ENCODE measurements at places on chromosomes 2 and 18. TPM values are rescaled to one million over a fixed set of nuclear protein-coding genes. Genes with fewer than 3 reads are reported as not detected.

NPHP1 gene
- 9.2 TPM for total RNA-seq

ADGRF3 gene
- not detected for total RNA-seq

CRACDL gene
- total RNA-seq: 0.94 TPM

SERPINB10 gene
- not detected for total RNA-seq

HOXD1 gene
- 0.13 TPM for total RNA-seq

- no peaks in the 10 kb centered on the region for H3K4me1 ChIP-seq
- H3K27me3 ChIP-seq: no peaks in the 10 kb centered on the region
- no peak overlapping the region for H3K27ac ChIP-seq
- ATAC-seq: no peak
- H3K36me3 ChIP-seq: no peaks in the 10 kb centered on the region
Measured at GRCh38 chr18:63454497-63454896, 22.3 kb upstream of the SERPINB5 start.

DNA sequence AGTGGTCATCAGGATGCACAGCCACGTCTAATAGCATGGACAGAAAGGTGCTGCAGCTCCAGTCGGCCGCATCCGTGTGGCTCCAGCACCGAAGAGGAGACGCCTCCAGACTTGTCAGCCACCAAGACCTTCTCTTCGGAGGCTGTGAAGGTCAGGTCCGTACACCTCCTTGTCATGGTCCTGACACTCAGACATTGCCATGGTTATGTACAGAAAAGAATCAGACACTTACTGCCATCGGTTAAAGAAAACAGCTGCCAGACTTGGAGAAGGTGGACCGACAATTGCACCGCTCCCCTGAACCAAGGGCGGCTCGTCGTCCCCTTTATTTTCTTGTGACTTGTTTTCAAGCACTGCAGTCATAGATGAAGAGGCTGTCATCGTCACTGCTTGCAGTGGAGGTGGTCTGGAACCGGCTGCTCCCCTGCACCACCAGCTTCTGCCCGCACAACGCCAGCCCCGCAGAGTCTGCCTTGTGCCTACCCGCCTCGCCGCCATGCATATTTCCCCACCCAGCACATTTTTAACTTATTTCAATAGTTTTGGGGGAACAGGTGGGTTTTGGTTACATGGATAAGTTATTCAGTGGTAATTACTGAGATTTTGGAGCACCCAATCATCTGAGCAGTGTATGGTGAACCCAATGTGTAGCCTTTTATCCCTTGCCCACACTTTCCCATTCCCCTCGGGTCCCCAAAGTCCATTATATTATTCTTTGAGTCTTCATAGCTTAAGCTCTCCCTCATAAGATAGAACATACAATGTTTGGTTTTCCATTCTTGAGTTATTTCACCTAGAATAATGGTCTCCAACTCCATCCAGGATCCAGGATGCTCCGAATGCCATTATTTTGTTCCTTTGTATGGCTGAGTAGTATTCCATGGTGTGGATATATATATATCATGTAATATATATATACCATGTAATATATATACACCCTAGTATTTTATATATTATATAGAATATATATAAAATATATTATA lies 18.1 kb downstream of the FBXO48 start:
- no peaks in the 10 kb centered on the region for H3K27me3 ChIP-seq
- H3K36me3 ChIP-seq: no peaks in the 10 kb centered on the region
- H3K27ac ChIP-seq: no peak overlapping the region

GRCh38 chr18:59065684-59066083 lies 74.0 kb upstream of the SEC11C start:
- H3K4me1 ChIP-seq: no peaks in the 10 kb centered on the region
- no peak overlapping the region for H3K4me3 ChIP-seq
- no peaks in the 10 kb centered on the region for H3K36me3 ChIP-seq
- H3K27me3 ChIP-seq: no peaks in the 10 kb centered on the region
- no peak for ATAC-seq
- no peak overlapping the region for H3K27ac ChIP-seq

GRCh38 chr2:1068822-1069221 lies 118.2 kb downstream of the SNTG2 start:
- no peak overlapping the region for H3K4me3 ChIP-seq
- peaks cover 12% of the 10 kb centered on the region for H3K27me3 ChIP-seq
- ATAC-seq: no peak
- no peaks in the 10 kb centered on the region for H3K4me1 ChIP-seq
- H3K27ac ChIP-seq: no peak overlapping the region

- H3K36me3 ChIP-seq: no peaks in the 10 kb centered on the region
- H3K27ac ChIP-seq: no peak overlapping the region
- H3K4me1 ChIP-seq: no peaks in the 10 kb centered on the region
- H3K4me3 ChIP-seq: no peak overlapping the region
Measured at GRCh38 chr2:206521612-206522011, 78.3 kb downstream of the ADAM23 start.

GRCh38 chr2:85971366-85971765 lies 82.6 kb upstream of the ST3GAL5 start:
- no peak overlapping the region for H3K4me3 ChIP-seq
- no peak for ATAC-seq
- no peaks in the 10 kb centered on the region for H3K4me1 ChIP-seq

DNA sequence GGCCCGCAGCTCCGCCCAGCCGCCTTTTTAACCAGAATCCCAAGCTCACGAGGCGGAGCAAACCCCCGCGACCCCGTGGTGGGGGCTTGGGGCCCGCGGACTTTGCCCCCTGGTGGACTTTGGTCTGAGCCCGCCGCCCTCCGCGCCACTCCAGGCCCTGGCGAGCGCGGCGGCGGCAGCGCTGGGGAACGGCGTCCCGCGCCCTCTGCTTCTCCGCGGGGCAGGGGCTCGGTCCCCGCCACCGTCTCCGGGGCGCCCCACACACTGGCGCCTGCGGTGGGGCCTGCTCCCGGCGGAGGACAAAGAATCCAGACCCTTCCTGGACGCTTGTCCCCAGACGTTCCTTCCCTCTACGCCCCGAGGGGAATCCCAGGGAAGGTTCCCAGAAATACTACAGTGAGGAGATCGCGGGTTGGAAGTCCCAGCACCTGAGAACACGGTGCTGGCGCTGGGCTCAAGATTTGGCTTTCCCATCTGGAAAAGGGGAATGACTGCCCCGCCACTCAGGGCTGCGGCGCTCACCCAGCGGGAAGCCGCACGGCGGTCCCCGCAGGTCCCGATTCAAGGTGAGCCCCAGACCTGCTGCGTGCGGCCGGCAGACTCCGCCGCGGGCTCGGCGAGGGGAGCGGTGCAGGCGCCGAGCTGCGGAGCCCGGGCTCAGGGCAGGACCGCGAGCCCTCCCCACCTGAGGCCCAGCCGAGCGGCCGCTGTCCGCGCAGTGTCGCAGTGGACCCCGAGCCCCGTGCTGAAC lies at the start of gene HAAO:
Gene HAAO, minus strand, starts transcription at position 1 of the 751 bp plus-strand sequence. CDS start 47 bp downstream, outside the sequence.
- no peaks in the 10 kb centered on the region for H3K4me1 ChIP-seq
- peak within 1 kb of the TSS; percentile 61 for H3K4me3 ChIP-seq
- ATAC-seq: peak; percentile 69
- peak within 1 kb of the TSS; percentile 87 for H3K27ac ChIP-seq

- H3K4me1 ChIP-seq: peaks cover 41% of the 10 kb centered on the region
- no peak overlapping the region for H3K27ac ChIP-seq
- H3K4me3 ChIP-seq: no peak overlapping the region
- ATAC-seq: no peak
Measured at GRCh38 chr2:64401529-64401880, 52.5 kb upstream of the LGALSL start.

DNA sequence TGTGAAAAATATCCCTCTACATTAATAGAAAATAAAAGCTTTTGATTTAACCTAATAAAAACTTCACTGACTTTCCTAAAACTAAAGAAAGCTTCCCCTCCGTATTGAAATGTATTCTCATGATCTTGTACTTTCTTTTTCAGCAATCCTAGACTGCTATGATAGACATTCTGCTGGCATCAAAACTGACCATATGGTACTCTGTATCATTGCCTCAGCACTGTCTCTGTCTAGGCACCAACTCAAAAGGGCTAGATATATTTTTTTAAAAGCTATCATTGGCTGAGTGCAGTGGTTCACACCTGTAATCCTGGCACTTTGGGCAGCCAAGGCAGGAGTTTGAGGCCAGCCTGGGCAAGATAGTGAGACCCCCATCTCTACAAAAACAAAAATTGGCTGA lies 32.9 kb downstream of the CDKL4 start:
- H3K4me3 ChIP-seq: no peak overlapping the region
- ATAC-seq: no peak
- no peaks in the 10 kb centered on the region for H3K27me3 ChIP-seq

DNA sequence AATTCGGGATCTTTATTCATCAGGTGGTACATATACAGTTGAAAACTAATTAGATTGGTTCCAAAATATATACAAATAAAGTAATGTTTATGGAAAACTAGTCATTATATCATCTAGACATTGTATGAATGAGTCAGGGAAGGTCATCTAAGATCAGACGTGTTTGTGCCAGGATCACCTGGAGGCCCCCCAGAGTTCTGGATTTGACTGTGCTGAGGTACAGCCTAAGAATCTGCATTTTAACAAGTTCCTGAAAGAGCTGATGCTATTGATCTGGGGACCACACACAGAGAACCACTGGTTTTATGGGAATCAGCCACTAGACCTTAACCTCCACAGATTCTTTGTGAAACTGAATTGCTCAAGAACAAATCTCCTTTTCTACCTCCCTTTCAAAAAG lies 43.2 kb downstream of the PARD6G start:
- H3K27me3 ChIP-seq: no peaks in the 10 kb centered on the region
- no peak for ATAC-seq
- H3K4me1 ChIP-seq: no peaks in the 10 kb centered on the region
- H3K27ac ChIP-seq: no peak overlapping the region

DNA sequence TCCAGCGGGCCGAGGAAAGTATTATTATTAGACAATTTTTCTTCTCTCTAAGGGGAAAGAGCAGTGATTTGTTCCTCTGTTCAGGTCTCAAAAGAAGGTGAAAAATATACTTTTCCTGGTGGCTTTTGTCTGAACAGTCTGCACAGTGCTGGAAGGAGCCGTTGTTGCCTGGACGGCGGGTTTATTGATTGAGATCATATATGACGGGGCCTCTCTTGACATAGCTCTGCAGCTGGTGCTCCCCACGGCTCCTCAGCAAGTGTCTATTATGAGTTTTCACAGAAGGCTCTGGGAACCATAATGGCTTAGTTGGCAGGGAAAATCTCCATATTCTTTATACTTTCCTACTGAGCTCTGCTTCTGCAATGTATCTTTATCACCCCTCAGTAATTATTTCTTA lies 42.9 kb downstream of the FSHR start:
- H3K36me3 ChIP-seq: no peaks in the 10 kb centered on the region
- H3K4me1 ChIP-seq: no peaks in the 10 kb centered on the region
- no peak overlapping the region for H3K4me3 ChIP-seq
- H3K27ac ChIP-seq: no peak overlapping the region
- no peak for ATAC-seq

GRCh38 chr2:3267869-3268704 lies 109.5 kb downstream of the EIPR1 start:
- H3K27me3 ChIP-seq: no peaks in the 10 kb centered on the region
- no peak overlapping the region for H3K27ac ChIP-seq
- H3K36me3 ChIP-seq: peaks cover 3% of the 10 kb centered on the region
- no peaks in the 10 kb centered on the region for H3K4me1 ChIP-seq

- no peak for ATAC-seq
- H3K36me3 ChIP-seq: no peaks in the 10 kb centered on the region
- H3K27me3 ChIP-seq: no peaks in the 10 kb centered on the region
Measured at GRCh38 chr18:32379891-32380290, 90.8 kb downstream of the GAREM1 start.

DNA sequence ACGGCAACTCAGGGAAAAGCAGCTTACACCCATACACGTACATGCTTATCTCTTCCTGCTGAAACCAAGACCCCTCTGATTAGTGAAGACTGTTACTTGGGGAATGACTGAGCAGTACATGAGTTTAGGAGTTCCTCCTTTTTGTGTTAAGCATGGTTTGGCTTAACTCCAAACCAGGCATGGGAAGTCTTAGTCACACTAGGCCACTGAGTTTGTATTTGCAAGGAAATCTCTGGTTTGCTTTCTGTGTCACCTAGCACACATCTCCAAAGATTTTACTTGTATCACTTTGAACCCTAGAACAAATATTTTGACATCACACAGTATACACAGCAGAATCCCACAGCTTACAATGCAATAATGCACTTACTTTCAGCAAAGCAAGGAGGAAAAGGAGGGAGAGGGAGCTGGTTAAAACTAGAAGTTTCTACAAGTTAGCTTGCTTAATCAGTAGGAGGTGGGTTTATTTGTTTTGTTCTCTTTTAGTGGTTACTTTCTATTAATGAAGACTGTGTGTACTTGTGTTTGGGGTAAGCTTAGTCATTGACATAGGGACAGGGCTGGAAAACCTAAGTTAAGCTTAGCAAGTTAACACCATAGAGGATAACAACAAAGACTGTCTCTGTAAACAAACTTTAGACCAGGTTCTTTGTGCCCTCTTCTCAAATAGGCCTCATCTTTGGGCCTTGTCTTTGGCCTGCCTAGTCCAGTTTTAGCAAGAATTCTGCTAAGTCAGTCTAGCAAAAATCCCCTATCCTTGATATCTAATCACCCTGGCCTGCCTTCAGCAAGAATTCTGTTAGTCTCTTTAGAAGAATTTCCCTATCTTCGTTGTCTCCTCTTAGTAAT lies 219.4 kb downstream of the MREG start:
- H3K4me1 ChIP-seq: peaks cover 37% of the 10 kb centered on the region
- no peak overlapping the region for H3K4me3 ChIP-seq
- no peaks in the 10 kb centered on the region for H3K36me3 ChIP-seq
- H3K27ac ChIP-seq: peak overlapping the region; percentile 66
- H3K27me3 ChIP-seq: no peaks in the 10 kb centered on the region
- peak; percentile 57 for ATAC-seq

GRCh38 chr2:54099829-54100585 lies 15.4 kb upstream of the ACYP2 start:
- H3K36me3 ChIP-seq: no peaks in the 10 kb centered on the region
- peaks cover 26% of the 10 kb centered on the region for H3K4me1 ChIP-seq
- H3K27me3 ChIP-seq: no peaks in the 10 kb centered on the region
- H3K27ac ChIP-seq: no peak overlapping the region
- ATAC-seq: no peak

DNA sequence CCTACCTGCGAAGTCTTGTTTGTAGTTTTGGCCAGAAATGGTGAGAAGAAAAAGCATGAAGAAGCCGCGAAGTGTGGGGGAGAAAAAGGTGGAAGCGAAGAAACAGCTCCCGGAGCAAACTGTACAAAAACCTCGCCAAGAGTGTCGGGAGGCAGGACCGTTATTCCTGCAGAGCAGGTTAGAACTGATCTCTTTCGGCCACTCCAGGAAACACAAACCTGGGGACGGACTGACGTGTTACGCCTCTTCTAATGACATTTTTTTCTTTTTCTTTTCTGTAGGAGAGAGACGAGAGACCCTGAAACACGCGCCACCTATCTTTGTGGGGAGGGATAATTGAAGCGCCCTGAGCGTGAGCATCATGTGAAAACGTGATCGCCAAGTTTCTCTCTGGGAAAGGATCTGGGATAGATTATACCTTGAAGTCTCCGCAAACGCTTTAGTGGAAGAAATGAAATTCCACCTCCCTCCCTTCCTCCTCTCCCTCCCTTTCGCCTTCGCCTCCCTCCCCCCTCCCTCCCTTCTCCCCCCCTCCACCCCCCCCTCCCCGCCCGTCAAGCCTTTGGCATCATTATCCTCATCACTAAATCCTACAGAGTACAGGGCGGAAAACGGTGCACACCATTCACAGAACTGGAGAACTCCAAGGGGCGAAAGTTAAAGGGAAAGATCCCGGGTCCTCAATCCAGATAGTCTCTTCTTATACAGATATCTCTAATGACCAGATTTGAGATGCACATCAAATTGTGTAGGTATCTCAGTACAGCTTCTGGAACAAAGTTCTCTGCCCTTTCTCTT lies at the start of gene ZEB2:
Gene ZEB2, minus strand, starts transcription at position 186 of the 798 bp plus-strand sequence. CDS start 2,769 bp downstream, outside the sequence.
- H3K4me1 ChIP-seq: no peaks in the 10 kb centered on the region
- H3K27me3 ChIP-seq: peaks cover 98% of the 10 kb centered on the region
- H3K4me3 ChIP-seq: peak within 1 kb of the TSS; percentile 73
- ATAC-seq: peak; percentile 26
- H3K27ac ChIP-seq: peak within 1 kb of the TSS; percentile 94
- no peaks in the 10 kb centered on the region for H3K36me3 ChIP-seq
